Activated T-helper 1 cell treated with anti-CD3 and anti-CD28 coated beads, Interleukin-12 subunit alpha, Interleukin-12 subunit beta, Interleukin-2, Interleukin-4 antibody, amounts not matched to agents 30 ng/mL and 10 ng/mL and 1 ng/mL, durations not matched to agents 14 hours and 24 hours and 36 hours (primary cell): ENCODE measurements at places on chromosomes 1 and 21. TPM values are rescaled to one million over a fixed set of nuclear protein-coding genes. Genes with fewer than 3 reads are reported as not detected.

GRCh38 chr21:24225431-24225830 is 1381.8 kb downstream of the MRPL39 start:
- no peak for DNase-seq

- no peak for DNase-seq
Measured at GRCh38 chr1:201230676-201231075, 40.1 kb downstream of the IGFN1 start.

GRCh38 chr1:22250724-22251123 is 107.8 kb upstream of the WNT4 start:
- no peak for DNase-seq

DNA sequence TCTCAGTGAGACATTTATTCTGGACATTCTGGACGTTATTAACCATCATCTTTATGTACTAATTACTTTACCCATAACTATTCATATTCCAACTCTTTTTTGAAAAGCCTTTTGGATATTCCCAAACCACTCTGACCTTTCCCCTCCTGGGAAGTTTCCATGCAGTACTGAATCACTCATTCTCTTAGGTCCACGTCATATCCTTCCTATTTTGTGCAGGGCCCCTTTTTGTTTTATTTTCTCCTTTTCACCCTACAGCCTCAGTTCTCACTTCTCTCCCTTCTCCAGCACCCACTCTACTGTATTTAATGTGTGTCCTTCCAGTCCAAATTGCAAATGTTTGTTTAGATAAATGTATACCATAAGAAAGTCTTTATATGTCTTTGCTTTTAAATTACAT is 16.4 kb upstream of the ATP1A1 start:
- DNase-seq, result no peak

DNA sequence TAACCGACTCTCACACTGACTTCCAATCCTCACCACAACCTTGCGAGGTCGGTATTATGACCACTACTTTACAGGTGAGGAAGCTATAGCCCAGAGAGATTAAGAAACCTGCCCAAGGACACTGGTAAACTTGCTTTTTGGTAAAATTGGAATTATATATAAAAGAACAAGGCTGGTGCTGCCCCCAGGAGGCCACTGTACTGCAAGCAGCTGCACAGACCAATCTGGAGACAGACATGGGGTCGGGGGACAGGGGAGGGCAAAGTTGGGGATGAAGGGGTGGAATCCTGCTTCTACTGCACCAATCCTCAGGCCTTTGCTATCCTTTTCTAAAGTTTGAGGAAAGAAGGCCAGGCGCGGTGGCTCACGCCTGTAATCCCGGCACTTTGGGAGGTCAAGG is 280.8 kb downstream of the SPATA17 start:
- no peak for DNase-seq

- DNase-seq, result no peak
Measured at GRCh38 chr21:27419153-27419552, 452.3 kb upstream of the ADAMTS5 start.

DNA sequence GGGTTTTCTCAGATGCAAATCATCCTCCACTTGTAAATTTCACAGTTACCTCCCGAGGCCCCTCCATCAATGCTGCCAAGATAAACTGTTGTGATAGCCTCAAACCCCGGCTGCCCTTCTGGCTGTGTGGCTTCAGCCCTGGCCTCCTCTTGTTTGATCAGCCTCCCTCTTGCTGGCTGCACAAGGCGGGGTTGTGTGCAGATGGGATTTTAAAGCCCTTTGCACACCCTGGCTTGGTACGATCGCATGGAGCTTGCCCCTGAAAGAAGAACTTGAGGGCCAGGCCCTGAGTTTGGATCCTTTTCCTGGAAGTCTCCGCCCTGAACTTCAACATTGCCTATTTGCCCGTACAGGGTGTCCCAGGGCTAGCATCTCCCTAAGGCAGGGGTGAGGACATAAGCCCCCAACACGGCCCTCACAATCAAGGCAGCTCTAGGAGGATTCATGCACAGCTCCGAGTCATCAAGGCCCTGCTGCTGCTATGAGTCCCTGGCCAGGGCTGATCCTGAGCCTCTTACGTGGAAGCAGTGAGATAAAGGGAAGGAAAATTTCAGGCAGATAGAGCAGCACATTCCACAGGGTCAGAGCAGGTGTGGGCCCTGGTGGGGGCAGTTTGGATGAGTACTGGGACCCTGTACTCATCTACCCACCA is 181.2 kb upstream of the VAMP3 start:
- DNase-seq, result no peak

GRCh38 chr21:42429856-42430255 is 26.2 kb downstream of the UBASH3A start:
- DNase-seq, result no peak

- DNase-seq, result no peak
Measured at GRCh38 chr1:36492491-36492890, 9.8 kb upstream of the CSF3R start.

GRCh38 chr1:107486349-107486748 is 345.5 kb downstream of the NTNG1 start:
- no peak for DNase-seq

DNA sequence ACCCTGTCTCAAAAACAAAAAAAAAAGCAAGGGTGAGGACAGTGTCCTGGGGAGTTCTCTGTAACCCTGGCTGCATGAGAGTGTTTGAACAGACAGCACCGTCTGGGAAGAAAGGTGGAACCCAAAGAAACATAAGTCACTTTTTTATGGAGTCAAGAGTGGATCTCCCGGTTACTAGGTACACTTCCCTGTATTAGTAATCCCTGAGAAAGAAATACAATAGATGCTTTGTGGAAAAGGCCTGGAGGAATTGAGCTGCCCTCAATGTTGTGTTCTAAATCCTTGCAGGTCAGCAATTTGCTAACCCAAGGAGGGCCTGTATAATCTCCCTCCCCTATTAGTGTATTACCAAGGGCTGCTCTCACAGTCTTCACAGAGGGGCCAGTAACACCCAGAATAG is 16.6 kb downstream of the DEGS1 start:
- no peak for DNase-seq

CYP4A11 gene
- not detected in 2 replicates for total RNA-seq

NEGR1 gene
- total RNA-seq, result not detected in 2 replicates

RUNX3 gene
- 133 and 140 TPM in 2 replicates for total RNA-seq

RBM11 gene
- 0.66 and 0.86 TPM in 2 replicates for total RNA-seq

NAV1 gene
- 0.83 and 1.6 TPM in 2 replicates for total RNA-seq
